ENCODE measurements at places on chromosomes 6 and 20.

DNA sequence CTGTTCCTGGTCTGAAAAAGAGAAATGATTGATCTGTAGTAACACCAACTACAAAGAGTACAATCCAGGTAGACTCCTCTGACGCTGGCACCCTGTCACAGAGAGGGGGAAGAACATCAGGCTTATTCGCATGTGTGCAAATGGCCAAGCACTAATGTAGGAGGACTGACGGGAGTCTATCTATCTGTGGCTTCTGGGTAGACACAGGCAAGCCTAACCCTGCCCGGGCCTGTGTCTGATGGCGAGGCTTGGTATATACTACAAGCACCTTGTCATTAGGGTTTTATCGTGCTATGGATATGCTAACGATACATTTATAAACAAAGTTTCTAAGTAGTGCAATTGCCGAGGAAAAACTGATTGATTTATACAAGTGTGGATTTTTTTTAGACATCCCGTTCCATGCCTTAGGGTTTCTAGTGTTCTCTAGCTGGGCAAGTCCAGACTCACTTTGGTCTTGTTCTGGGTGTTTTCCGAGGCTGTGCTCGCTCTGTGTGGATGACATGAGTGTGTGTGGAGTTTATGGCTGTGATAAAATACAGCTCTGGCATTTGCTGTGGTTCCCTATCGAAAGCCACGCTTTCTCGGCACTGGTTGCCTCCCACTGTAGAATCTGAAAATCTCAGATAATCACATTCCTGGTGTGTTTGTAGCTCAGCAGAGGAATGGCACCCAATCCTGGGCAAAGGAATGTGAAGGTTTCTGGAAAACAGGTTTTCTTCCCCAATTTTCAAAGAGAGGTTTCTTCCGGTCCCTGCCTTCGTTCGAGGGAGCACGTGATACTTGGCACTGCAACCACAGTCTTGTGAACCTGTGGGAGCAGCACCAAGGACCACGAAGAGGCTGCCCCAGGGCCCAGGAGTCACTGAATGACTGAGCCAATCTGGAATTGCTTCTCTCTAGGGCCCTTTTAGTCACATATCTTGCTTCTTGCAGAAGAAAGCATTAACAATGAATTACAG is 67.5 kb upstream of the EDN1 start:
- DNase-seq, result no peak

GRCh38 chr6:1079525-1079924 is 232.4 kb upstream of the FOXQ1 start:
- DNase-seq, result no peak

- no peak for DNase-seq
Observed at GRCh38 chr6:89154131-89154530, 8.3 kb downstream of the PM20D2 start.

DNA sequence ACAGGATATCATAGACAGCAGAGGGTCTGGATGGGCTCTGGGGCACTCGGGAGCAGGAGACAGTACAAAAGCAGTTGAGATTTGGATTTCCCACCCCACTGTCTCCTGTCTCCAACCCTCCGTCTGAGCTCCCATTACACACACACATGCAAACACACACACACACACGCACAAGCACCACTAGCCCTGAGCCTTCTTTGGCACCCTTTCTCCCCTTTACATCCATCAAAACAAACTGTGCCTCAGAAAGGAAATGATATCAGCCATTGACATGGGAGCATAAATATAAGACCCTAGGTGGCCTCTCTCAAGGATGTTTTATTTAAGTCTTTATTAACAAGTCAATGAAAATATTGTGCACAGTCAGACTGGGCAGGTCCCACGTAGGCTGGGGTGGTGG is 17.5 kb downstream of the TTBK1 start:
- DNase-seq, result no peak

GRCh38 chr20:21099751-21100577 is 6.2 kb downstream of the LINC00237 start:
- no peak for DNase-seq

DNA sequence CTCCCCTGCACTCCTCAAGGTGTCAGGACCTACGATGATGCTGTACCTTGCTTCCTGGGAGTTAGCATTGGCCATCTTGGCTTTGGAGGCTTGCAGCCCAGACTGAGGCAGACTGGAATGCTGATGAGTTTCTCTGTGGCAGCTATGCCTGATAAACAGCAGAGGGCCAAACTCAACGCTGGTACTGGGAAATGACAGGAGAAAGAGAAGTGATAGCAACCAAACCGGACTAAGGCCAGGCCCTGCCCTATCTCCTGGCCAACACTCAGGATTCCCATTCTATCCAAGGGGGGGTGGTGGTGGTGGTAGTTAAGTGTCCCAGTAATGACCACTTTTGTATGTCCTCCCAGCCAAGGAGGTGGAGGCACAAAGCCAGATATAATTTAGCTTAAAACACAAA is 90.0 kb upstream of the DTNBP1 start:
- DNase-seq, result no peak

GRCh38 chr6:169800116-169800667 is 48.8 kb downstream of the ERMARD start:
- DNase-seq, result no peak

DNA sequence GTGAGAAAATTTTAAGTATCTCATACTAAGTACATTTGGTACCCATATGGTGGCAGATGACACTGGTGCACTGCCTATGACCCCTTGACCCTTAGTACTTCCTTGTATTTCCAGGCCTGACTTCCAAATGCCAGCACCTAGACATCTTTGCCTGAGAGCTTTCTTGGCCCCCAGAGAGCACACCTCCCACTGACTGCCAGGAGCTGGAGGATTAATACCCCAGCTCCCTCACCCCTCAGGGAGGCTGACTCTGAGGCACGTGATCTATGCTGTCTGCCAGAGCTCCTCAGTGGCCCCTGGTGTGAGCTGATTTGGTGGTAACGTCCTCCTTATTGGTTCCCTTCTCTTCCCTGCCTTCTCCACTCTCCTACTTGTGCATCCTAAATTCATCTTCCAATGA is 38.0 kb downstream of the BFSP1 start:
- DNase-seq, result no peak

DNA sequence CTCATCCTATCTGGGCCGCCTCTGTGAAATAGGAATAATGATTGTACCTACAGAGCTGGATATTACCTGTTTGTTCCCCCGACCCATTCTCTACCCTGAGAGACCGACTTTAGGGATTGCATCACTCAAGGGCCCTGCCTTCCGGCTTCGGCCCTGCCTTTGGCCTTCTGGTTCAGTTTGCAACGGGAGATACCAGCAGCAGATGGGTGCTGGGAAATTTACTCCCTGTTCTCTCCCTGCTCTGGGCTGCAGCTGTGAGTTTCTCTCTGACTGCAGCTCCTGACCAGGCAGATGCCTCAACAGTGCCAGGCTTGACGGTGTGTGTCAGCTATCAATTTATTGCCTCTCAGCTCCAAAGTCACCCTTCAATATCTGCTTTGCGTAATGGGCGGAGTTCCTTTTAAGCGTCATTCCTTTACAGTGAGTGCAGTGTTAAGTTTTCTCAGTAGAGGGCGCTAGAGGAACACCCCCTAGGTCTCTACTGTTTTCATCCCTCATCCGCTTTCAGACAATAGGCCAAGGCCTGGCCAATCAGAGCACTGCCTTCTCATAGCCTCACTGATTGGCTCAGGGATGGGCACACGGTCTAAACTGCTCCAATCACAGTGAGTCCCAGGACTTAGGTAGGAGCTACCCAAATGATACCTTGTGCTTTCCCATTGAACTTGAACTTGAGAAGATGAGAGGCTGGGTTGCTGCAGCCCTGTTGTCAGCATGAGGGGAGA is 30.0 kb downstream of the KCNG1 start:
- DNase-seq, result peak; percentile 6

DNA sequence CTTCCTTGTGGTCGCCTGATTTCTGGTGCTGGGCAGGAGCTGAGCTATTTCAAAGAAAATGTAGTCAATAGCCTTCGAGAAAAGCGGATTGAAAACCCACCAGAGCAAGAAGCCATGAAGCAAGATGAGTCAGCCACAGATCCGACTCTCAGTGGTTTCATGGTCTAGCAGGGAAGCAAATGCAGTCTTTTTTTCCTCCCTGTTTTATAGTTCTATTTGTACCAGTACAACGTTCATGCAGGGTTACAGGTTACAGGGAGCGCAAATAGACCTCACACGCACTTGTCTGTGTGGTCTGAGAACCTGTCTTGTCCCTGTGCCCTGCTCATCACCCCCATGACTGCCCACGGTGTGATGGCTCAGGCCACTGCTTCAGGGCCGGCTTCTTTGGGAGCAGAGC is 309.8 kb upstream of the SUPT3H start:
- DNase-seq, result no peak

DNA sequence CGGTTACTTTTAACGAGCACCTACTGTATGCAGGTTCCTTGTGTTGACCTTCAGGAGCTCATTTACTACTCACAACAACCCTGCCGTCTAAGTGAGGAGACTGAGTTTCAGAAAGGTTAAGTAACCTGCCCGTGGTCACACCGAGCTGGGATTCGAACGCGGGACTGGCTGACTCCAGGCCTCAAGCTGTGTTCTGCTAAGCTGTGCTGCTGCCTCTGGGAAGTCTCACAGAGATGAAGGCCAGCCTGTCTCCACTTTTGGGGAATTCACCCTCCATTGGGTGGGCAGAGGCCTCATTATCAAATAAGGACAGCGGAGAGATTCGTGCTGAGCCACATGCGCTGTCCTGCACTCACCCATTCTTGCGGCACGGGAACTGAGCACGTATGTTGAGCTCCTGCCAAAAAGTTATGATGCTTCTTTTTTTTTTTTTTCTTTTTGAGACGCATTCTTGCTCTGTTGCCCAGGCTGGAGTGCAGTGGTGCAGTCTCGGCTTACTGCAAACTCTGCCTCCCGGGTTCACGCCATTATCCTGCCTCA is 25.9 kb upstream of the MYT1 start:
- no peak for DNase-seq

DNA sequence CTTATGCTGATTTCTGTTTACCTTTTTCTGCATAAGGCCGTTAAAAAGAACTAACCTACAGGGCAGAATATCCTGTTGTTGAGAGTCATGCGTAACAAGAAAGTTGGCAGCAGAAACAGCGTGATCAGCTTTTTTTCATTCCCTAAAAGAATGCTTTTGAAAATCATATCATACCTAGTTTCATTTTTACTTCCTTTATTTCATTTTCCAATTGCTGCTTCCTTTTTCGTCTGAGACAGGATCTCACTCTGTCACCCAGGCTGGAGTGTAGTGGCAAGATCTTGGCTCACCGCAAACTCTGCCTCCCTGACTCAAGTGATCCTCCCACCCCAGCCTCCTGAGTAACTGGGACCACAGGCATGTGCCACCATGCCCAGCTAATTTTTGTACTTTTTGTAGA is 4.1 kb downstream of the CALHM6 start:
- DNase-seq, result no peak

DNA sequence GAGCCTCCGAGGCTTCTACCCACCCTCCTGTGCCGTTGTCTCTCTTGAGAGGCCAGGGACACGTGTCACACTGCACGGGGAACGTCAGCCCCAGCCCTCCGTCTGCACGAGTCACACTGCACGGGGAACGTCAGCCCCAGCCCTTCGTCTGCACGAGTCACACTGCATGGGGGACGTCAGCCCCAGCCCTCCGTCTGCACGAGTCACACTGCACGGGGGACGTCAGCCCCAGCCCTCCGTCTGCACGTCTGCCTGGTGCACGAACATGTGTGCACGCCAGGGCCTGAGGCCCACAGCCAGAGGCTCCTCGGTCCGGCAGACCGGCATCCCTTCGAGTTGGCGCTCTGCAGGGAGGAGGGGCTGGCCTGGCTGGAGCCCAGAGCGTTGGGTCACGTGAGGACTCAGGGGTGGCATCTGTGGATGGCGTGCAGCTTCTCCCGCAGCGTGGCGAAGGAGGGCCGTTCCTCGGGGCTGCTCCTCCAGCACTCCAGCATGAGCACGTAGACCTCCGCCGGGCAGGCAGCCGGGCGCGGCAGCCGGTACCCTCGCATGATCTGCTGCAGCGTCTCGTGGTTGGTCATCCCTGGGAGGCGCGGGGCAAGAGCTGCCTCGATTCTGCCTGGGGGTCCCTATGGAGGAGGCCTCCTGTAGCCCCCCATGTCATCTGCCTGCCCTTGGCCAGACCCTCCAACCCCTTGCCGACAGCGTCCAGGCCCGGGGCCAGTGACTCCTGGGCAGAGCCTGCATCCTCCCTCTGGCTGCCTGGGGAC is 3.4 kb upstream of the PTK6 start:
- DNase-seq, result no peak

GRCh38 chr6:101776919-101777350 is 383.4 kb downstream of the GRIK2 start:
- DNase-seq, result no peak

GRCh38 chr20:17449031-17449430 is 82.1 kb downstream of the BFSP1 start:
- no peak for DNase-seq

- no peak for DNase-seq
Observed at GRCh38 chr6:166921570-166921969, 34.8 kb downstream of the RNASET2 start.

GRCh38 chr6:158958504-158959386 is 41.3 kb downstream of the RSPH3 start:
- no peak for DNase-seq

DNA sequence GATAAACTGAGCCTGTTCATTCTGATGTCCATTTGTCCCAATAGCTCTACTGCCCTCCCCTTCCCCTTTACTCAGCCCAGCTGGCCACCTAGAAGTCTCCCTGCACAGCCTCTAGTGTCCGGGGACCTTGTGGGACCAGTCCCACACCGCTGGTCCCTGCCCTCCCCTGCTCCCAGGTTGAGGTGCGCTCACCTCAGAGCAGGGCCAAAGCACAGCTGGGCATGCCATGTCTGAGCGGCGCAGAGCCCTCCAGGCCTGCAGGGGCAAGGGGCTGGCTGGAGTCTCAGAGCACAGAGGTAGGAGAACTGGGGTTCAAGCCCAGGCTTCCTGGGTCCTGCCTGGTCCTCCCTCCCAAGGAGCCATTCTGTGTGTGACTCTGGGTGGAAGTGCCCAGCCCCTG is 24.7 kb upstream of the FANCE start:
- no peak for DNase-seq

DNA sequence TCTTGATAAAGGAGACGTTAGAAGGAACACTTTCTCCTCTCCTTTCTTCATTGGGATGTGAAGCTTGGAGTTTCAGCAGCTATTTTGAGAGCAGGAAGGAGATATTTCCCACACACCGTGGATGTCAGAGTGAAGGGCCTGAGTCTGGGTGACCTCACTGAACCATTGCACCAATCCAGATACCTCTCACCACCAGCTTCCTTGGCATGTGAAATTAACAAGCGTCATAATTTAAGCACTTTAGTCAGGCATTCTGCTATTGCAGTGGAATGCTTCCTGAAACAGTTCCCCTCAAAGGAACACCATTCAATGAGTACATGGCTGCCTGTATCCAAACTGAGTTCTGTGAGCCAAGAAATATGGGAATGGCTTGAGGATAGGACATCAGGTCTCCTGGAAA is 83.7 kb downstream of the CHMP4B start:
- no peak for DNase-seq

DNA sequence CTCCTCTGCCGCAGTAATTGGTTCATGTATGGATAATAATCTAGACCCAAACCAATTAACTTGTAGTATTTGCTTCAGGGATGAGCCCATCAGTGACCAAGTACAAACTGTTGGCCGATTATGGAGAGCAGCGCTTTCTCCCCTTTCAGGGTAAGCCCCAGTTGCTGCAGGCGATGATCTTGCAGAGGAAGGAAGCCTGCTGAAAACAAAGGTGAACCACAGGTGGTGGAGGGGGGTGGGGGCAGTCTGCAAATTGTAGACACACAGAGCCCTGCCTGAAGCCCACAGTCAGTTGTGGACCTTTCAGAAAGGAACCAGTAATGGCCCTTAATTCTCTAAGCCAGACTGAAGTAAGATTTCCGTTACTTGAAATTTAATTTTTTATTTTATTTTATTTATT is 167.9 kb upstream of the JARID2 start:
- DNase-seq, result no peak
